ENCODE measurements at places on chromosomes 2 and 18. TPM values are rescaled to one million over a fixed set of nuclear protein-coding genes. Genes with fewer than 3 reads are reported as not detected.

DNA sequence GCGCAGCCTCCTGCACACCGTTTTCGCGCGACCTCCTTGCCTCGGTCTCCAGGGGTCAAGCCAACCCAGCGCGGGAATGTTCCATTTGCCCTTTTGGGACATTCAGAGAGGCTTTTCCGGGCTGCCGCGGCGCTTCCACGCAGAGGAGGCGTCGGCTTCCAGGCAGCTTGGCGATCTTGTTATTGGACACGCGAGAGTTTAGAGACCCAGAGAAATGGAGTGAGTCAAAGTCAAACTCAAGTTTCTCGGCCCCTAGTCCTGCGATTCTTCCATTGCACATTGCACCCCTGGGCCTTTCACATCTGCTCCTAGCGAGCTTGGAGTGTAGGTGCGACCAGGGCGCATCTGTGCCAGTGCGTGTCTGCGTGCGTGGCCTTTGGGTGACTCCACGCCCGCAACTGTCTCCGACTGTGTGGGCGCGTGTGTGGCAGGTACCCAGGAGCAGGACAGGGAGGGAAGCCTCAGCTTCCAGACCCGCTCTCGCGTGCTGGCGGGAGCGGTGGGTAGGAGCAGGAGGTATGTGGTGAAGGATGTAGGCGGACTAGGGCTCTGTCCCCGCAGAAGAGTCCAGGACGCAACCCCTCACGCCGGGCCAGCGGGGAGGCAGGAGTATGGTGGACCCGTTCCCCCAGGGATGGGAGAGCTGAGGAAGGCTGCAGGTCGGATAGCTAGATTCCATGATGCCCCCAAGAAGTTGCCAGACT is 13.5 kb downstream of the SIX3 start:
- DNase-seq = no peak

Gene RIT2
- not detected for polyA plus RNA-seq

DNA sequence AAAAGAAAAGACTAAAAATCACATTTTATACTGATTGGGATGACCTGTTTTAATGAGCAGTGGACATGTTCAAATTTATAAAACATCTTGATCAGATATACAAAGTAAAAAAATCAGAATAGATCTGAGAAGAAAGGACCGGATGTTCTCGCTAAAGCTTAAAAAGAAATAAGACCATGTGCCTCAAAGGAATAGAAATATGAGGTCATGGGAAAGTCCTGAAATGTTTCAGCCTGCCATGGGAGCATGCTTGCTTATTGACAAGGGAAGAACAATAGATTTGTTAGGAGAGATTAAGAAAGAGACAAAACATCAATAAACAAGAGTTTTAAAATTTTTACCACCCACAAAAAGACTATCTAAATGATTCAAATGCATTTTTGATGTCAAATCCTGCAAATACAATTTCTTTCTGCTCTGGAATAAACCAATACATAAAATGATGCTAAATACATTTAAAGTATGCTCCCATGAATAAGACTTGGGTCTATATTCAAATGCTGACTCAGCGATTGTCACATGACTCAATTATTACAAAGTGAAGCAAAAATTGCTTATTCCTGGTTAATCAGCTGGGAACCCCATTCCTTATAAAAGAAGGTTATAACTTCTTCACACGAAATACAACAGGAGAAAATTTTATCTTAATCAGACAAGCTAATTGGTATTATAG is 633.9 kb upstream of the PKDCC start:
- DNase-seq = no peak

DNA sequence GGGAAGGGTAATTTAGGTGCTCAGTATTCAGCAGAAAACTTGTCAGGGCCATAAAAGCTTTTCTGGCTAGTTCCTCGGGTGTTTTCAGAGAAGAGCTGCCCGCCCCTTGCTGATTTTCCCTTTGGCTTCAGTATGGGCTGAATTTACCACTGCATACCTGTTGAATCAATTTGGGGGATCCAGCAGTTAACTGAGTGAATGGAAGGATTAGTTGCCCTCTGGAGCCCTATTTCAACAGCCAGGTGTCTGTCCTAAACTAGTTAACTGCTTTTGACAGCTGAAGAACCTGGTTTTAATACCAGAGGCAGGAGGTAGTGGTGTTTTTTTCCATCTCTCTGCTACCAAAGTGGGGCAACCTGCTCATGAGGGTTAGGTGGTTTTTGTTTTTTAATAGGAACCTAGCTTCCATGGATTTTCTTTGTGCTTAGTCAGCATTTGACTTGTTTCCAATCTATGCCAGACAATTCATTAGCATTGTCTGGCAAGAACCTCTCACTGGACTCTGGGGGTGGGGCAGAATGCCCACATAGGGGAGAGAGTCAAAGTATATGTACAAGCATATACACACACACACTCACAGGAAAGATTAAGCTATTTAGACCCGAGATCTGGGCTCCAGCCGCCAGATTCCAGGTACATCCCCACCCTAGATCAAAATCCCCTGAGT is 166.5 kb upstream of the SIX3 start:
- no peak for DNase-seq

DNA sequence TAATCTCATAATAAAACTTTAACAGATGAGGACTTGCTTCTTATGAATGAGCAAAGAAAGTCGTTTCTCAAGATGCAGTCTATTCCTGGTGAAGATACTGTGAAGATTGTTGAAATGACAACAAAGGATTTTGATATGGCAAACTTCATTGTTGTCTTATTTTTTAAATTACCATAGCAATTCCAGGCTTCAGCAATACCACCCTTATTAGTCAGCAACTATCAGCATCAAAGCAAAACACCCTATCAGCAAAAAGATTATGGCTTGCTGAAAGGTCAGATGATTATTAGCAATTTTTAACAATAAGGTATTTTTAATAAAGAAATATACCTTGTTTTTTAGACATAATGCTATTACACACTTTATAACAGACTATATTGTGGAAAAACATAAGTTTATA is 88.3 kb downstream of the COL5A2 start:
- DNase-seq = no peak
